ENCODE measurements at places on chromosomes 7 and 10.

GRCh38 chr10:70341016-70341415 is 41.4 kb downstream of the LRRC20 start:
- peak; percentile 81 for DNase-seq

GRCh38 chr10:121076776-121077715 is 225.9 kb downstream of the WDR11 start:
- DNase-seq: peak; percentile 67

GRCh38 chr7:38890597-38890996 is 18.4 kb downstream of the VPS41 start:
- no peak for DNase-seq

- no peak for DNase-seq
Measured at GRCh38 chr10:13165177-13165576, 3.8 kb downstream of the MCM10 start.

DNA sequence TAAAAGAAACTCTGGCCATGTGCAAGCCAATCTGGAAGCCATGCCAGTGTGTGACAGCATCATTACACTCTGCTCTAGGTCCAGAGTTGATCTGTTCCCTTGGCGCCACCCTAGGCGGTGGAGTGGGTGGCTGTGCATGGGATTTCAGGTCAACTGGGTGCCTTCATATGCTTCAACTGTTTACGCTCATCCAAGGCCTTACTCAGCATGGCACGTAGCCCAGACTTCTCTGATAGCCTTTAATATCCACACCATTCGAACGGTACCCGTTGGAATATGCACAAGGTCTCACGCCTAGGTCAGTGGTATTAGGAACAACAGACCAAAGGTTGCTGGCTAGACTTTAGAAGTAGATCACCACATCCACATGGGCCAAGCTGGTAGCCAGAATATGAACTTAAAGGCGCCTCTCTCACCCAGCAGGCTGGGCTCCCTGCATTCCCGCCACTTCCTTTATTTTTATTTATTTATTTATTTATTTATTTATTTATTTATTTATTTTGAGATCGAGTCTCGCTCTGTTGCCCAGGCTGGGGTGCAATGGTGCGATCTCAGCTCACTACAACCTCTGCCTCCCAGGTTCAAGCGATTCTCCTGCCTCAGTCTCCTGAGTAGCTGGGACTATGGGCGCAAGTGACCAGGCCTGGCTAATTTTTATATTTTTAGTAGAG is 18.7 kb upstream of the ACHE start:
- no peak for DNase-seq

GRCh38 chr7:139396323-139396951 is 36.7 kb downstream of the LUC7L2 start:
- no peak for DNase-seq

DNA sequence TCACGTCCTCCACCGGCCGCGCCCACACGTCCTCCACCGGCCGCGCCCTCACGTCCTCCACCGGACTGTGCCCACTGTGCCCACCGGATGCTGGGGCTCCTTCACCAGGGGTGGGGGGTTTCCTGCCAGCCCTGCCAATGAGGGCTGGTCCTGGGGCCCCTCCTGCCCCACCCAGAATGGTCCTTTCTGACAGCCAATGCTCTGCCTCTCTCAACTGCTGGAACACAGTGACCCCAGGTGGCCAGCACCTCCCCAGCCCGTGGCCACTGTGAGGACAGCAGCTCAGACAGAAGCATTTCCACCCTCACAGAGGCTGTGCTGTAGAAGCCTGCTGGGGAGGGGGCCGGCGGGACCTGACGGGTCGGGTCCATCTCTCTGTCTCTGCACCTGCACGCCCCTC is 90.1 kb upstream of the DNAAF5 start:
- no peak for DNase-seq

- DNase-seq: no peak
Measured at GRCh38 chr7:108114117-108114841, 15.9 kb downstream of the LAMB4 start.

DNA sequence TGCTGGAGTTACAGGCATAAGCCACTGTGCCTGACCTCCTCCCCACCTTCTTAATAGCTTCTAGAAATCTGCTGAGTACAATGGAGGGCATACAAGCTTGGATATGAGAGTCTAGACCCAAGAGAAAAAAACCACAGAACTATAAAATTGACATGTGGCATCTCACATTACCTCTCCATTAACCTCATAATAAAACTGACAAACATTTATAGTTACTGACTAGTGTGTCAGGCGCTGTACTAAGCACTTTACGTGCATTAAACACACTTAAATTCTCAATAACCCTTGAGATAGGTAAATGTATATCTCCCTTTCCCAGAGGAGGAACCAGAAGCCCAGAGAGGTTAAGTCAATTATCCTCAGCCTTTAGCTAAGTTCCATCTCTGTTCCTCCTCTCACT is 300.5 kb upstream of the MYO3A start:
- DNase-seq: no peak

GRCh38 chr10:57260175-57260574 is 899.1 kb upstream of the ZWINT start:
- DNase-seq: no peak

GRCh38 chr7:44849259-44849884 is 1.5 kb upstream of the H2AZ2 start:
- DNase-seq: no peak

DNA sequence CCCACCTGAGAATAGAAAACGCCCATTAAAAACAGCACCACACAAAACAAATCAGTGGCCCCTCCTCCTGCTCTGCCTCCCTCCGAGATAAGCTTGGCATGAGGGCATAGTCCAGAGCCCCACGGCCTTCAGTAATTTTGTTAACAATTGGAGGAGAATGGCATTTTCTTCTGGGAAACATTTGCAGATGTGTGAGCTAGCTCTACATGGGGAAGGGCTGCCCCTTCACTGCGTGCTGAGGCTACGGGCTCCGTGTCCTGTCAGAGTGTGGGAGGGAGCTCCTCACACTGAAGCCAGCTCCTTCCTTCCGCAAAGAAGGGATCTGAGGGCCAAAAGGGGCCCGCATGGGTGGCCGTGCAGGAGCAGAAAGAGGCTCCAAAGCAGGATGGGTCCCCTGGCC is 15.2 kb downstream of the GRK5 start:
- no peak for DNase-seq

- DNase-seq: no peak
Measured at GRCh38 chr10:28581916-28582315, 49.0 kb downstream of the WAC start.

GRCh38 chr7:3950249-3950648 is 649.2 kb downstream of the SDK1 start:
- no peak for DNase-seq

GRCh38 chr7:150988230-150989226 is 2.3 kb upstream of the NOS3 start:
- DNase-seq: peak; percentile 46

DNA sequence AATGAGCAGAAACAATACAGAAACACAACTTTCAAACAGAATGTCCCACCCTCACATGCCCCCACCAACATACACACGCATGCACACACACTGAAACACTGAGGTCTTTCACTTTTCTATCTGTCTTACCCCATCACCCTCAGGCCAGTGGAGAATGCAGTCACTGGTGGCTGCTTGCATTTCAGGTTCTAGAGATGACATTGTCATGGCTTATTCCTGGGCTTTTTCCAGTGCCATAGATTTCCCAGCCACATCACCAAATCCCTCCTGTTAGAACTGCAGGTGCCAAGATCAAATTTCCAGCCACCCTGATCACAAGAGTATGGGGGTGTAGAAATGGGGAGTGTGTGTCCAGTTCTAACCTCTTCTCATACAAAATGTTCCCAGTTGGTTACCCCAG is 68.4 kb downstream of the CACNA2D1 start:
- DNase-seq: no peak

GRCh38 chr10:4215485-4215884 is 430.5 kb upstream of the KLF6 start:
- DNase-seq: no peak

GRCh38 chr7:157990226-157990880 is 597.3 kb downstream of the PTPRN2 start:
- no peak for DNase-seq

GRCh38 chr10:131817866-131818509 is 82.8 kb upstream of the PPP2R2D start:
- no peak for DNase-seq

- DNase-seq: no peak
Measured at GRCh38 chr10:24650669-24651391, 72.9 kb downstream of the ARHGAP21 start.

- DNase-seq: no peak
Measured at GRCh38 chr7:130712416-130712815, 21.6 kb downstream of the KLF14 start.

DNA sequence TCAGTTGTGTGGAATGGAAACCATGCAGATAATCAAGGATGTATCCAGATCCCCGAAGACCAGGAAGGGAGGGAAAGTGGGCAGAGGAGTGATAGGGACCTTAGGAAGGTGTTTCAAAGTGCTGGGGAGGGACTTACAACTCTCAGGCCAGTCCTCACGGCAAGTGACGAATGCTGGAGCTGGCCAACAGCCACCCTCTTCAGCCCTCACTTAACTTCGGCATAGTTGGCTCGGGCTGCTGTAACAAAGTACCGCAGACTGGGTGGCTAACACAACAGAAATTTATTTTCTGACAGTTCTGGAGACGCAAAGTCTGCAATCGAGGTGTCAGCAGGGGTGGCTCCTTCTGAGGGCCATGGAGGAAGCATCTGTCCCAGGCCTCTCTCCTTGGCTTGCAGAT is 265.9 kb upstream of the YAE1 start:
- no peak for DNase-seq

DNA sequence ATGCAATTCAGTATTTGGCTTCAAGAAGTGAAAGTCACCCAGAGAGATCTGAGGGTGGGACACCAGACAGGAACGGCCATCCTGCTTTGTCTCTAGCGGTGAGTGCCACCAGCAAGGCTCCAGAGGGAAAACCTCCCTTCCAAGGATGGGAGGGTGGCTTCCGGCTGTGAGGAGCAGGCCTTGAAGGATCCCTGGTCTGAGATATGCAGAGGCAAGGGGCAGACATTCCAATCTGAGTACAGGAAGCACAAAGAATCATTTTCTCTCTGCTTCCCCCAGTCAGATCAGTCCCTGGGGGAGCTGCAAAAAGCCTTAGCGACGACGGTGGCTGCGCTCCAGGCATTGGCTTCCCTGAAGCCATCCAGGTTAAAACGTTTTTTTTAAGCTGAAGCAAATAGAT is 167.4 kb downstream of the TEX36 start:
- DNase-seq: no peak

DNA sequence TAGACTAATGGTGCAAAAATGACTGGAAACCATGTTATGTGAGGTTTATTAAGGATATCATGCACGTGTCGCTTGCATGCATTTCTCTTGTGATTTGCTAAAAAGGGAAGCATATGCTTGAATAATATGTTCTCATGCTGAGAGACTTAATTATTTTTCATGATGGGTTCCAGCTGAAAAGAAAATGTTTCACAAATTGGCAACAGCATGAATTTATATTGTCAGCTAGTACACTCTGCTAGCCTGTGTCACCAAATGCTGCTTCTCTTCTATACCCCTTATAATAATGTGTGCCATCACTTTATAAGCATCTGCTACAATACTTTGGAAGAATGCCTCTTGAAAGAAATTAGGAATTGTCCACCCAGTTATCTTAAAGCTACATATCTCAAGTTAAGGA is 63.0 kb downstream of the GNAI1 start:
- no peak for DNase-seq

DNA sequence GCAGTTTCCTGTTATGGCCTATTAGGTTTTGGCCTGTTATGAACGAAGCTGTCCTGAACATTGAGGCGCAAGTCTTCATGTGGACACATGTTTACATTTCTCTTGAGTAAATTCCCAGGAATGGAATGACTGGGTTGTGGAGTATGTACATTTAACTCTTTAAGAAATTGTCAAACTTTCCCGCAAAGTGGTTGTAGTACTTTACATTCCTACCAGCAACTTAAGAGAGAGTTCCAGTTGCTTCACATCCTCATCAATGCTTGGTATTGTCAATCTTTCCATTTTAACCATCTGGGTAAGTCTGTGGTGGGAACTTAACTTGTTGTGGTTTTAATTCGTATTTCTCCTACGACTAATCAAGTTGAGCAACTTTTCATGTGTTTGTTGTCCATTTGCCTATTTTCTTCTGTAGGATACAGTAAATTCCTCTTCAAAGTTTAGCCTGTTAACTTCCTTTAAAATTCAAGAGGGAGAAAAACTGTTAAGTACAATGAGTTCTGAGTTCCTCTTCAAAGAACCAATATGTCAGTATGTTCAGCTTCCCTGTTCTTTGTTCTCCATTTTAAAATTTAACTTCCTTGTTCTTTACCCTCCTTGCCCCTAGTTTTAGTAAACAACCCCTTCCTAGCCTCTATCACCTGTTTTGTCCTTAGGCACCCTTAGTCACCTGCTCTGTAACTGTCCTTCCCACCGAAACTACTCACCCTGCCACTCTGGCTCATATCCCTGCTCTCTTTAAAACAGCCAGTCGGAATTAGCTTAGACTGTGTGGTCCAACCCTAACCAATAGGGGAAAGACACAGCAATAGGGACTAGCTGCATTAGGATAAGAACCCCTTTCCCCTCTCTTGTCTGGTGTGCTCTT is 74.0 kb downstream of the FAM241B start:
- peak; percentile 38 for DNase-seq

- no peak for DNase-seq
Measured at GRCh38 chr10:96359616-96360015, 814 bp upstream of the OPALIN start.

DNA sequence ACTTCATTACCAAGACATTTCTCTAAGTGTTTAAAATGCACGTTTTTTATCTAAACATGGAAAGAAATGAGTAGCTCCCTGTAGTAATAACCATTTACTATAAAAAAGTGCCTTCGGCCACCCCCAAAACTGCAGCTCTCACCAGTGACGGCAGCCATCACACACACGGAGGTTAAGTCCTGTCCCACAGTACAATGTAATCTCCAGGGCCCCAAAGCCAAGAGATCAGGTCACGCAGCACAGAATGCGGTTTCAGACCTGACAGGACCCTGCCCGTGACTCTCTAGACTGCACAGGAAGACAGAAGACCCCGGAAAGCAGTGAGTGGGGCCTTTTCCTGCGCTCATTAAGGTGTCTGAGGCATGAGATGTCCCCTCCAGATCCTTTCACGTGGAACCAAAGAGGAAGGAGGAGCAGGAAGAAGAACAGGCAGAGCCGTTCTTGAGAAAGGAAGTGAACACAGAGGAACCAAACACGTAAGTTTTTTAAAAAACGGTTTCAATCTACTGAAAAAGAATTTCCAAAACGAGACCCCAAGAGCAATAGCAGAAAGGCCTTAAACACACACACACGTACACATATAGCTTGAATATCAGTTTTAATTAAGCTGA is 125.7 kb downstream of the ZMYND11 start:
- peak; percentile 18 for DNase-seq

DNA sequence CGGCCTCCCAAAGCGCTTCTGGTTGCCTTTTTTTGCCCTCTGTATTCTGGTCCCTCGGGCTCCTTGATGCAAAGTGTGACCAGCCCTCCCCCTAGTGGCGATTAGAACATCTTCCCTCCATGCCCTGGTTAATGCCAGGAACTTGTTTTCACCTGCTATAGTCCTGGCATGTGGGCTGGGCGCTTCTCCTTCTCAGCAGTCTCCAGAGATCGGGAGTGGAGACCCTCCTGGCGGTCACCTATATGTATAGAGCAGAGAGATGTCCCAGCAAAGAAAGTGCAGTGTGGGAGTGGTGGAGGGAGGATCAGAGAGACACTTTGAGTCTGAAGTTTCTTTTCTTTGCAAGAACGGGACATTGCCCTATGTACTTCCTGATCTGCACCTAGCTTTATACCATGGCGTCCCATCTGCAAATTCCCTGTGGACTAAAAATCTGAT is 264.1 kb downstream of the OTUD1 start:
- peak; percentile 62 for DNase-seq

GRCh38 chr10:483261-483660 is 206.2 kb downstream of the DIP2C start:
- no peak for DNase-seq
